ENCODE measurements at places on chromosomes 16 and 17. TPM values are rescaled to one million over a fixed set of nuclear protein-coding genes. Genes with fewer than 3 reads are reported as not detected.

The FBXL16 gene
- total RNA-seq: 29.0 TPM

The SGSH gene
- total RNA-seq: 151 TPM

The GAS2L2 gene
- total RNA-seq: not detected

The HNF1B gene
- total RNA-seq: not detected

The OR2C1 gene
- total RNA-seq: not detected

The CEP95 gene
- total RNA-seq: 143 TPM

The MAPK8IP3 gene
- total RNA-seq: 221 TPM

The TSPOAP1 gene
- 32.8 TPM for total RNA-seq

The CCL5 gene
- 202 TPM for total RNA-seq

The PRDM7 gene
- not detected for total RNA-seq

The CCDC144A gene
- total RNA-seq: 11.8 TPM

The HEXIM2 gene
- total RNA-seq: 1.5 TPM

The KRTAP9-8 gene
- total RNA-seq: not detected

The HEATR9 gene
- total RNA-seq: not detected

The C16orf92 gene
- total RNA-seq: not detected

The TELO2 gene
- total RNA-seq: 36.4 TPM

The C17orf67 gene
- total RNA-seq: 6.6 TPM

The NUPR1 gene
- 0.07 TPM for total RNA-seq

The CACNG4 gene
- not detected for total RNA-seq

The WSCD1 gene
- 0.15 TPM for total RNA-seq

The IRX5 gene
- total RNA-seq: not detected

The CMTM1 gene
- 3.6 TPM for total RNA-seq

The PLK1 gene
- 1.7 TPM for total RNA-seq

The FGF11 gene
- 2.0 TPM for total RNA-seq

The PYDC1 gene
- not detected for total RNA-seq

The SPIRE2 gene
- total RNA-seq: 1.3 TPM

The BIRC5 gene
- total RNA-seq: 0.44 TPM

The LGALS9 gene
- 66.3 TPM for total RNA-seq

The KIF2B gene
- total RNA-seq: not detected

The CHD9NB gene
- 0.31 TPM for total RNA-seq

The HOXB1 gene
- total RNA-seq: not detected

The BCAS3 gene
- 39.0 TPM for total RNA-seq

The KCNJ2 gene
- total RNA-seq: not detected

The ALOX15B gene
- total RNA-seq: not detected

The MVP gene
- 154 TPM for total RNA-seq

The STX1B gene
- 0.27 TPM for total RNA-seq

The SLFN5 gene
- 109 TPM for total RNA-seq

The EPN2 gene
- total RNA-seq: 6.0 TPM

The ATP1B2 gene
- total RNA-seq: 0.15 TPM

All from T-helper 17 cell (primary cell).